Muscle of back (tissue), 13 donors: ENCODE measurements at places on chromosomes 11 and 22. TPM values are rescaled to one million over a fixed set of nuclear protein-coding genes. Genes with fewer than 3 reads are reported as not detected.

Gene CCDC15
- polyA plus RNA-seq, result 2.7 TPM

Gene OR51B2
- polyA plus RNA-seq, result not detected

Gene GAL
- 0.36 TPM for polyA plus RNA-seq

Gene OR2D2
- not detected for polyA plus RNA-seq

Gene KCNJ4
- 0.43 TPM for polyA plus RNA-seq

Gene PLET1
- polyA plus RNA-seq, result not detected

Gene HORMAD2
- polyA plus RNA-seq, result not detected

Gene ESAM
- 71.2 TPM for polyA plus RNA-seq

Gene POGLUT3
- 68.3 TPM for polyA plus RNA-seq

Gene DGCR6
- polyA plus RNA-seq, result 34.3 TPM

Gene SMC1B
- polyA plus RNA-seq, result 0.07 TPM

Gene CCDC188
- 2.0 TPM for polyA plus RNA-seq

Gene BIRC3
- 0.76 TPM for polyA plus RNA-seq

Gene GRM5
- not detected for polyA plus RNA-seq

Gene OR5AK2
- not detected for polyA plus RNA-seq

Gene POU2AF3
- 3.7 TPM for polyA plus RNA-seq

Gene ADM2
- polyA plus RNA-seq, result 0.39 TPM

Gene TRIM44
- polyA plus RNA-seq, result 43.1 TPM

Gene CTTN
- polyA plus RNA-seq, result 110 TPM
